Suprapubic skin (tissue), 4 donors: ENCODE measurements at places on chromosomes 3 and 15. TPM values are rescaled to one million over a fixed set of nuclear protein-coding genes. Genes with fewer than 3 reads are reported as not detected.
A peak's percentile ranks its signal among the peaks of the same experiment; 100 is the strongest.

DNA sequence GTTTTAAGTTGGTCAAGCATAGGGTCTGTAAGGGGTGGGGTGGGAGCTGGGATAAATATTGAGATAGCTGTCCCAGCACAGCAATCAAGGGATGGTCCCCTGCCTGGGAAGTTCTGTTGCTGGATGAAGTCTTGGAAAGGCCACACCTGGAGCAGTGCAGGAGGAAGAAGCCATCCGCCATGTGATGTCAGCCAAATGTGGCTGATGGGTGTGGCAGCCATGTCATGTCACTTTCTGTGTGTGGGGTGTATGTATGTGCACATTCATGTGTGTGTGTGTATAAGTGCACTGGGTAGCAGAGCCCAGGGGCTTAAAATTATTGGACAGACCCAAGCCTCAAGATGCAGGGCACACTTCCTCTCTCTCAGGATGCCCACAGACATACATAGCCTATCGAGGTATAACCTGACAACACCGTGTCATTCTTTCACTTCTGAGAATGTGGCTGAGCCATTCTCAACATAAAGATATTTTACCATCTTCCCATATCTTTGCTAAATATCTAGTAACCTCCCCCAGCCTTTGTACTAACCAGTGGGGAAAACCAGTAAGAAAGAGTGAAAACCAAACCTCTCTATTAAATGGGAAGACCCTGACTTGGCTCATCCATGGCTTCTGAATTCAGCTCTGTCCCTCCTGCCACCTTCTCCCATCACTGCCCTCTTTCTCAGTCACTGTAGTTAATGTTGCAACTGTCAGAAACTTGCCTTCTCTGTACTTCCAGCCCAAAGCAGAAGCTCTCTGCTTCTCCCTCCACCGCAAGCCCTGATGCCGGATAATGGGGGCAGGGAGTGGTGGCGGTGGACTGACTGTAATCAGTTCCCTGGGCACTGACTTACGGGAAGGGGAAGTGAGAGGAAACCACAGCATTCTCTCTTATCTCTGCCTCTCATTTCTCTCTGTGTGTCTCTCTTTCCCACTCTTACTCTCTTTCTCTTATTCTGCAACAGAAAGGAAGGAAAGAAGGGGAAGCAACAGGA is 11.2 kb downstream of the TNFSF10 start:
- H3K27ac ChIP-seq, result peak overlapping the region; percentile 3
- peaks cover 55% of the 10 kb centered on the region for H3K36me3 ChIP-seq
- peaks cover 40% of the 10 kb centered on the region for H3K4me1 ChIP-seq
- no peaks in the 10 kb centered on the region for H3K27me3 ChIP-seq

DNA sequence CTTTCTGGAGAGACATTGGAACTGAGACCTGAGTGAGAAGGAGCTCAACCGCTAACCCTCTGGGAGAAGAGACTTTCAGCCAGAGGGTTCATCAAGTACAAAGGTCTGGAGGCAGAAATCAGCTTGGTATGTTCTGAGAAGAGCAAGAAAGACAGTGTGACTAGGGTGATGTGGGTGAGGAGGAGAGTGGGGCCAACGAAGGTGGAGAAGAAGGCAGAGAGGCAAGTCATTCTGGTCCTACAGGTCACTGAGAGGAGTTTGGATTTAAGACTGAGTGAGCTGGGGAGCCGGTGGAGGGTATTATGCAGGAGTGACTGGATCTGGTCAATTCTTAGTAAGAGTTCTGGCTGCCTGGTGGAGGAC is 12.2 kb downstream of the XIRP1 start:
- no peaks in the 10 kb centered on the region for H3K36me3 ChIP-seq
- H3K4me1 ChIP-seq, result peaks cover 53% of the 10 kb centered on the region
- no peaks in the 10 kb centered on the region for H3K27me3 ChIP-seq
- peak overlapping the region; percentile 47 for H3K27ac ChIP-seq

DNA sequence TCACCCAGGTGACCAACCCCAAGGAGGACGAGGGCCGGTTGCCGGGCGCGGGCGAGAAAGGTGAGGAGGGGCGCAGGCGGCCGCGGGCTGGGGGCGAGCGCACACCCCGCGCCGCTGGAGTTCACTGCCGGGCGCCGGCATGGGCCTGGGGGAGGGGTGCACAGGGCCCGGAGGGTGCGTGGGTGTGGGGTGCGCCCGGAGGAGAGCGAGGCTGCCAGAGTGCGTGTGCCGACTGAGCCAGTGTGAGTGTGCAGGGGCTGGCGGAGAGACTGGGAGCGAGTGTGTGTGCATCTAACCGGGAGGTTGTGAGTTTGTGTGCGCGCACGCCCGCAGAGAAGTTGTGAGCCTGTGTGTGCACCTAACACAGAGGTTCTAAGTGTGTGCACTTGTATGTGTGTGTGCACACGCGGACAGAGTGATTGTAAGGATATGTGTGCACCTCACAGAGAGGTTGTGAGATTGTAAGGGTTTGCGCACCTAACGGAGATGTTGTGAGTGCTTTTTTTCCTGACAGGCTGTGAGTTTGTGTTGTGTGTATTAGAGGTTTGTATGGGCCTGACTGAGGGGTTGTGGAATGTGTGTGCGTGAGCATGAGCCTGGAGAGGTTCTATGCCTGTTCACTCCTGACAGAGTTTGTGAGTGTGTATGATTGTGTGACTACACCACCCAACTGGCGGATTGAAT is 681 bp downstream of the CTDSPL start:
- no peaks in the 10 kb centered on the region for H3K27me3 ChIP-seq
- H3K4me3 ChIP-seq, result peak overlapping the region; percentile 72
- H3K4me1 ChIP-seq, result peaks cover 60% of the 10 kb centered on the region

DNA sequence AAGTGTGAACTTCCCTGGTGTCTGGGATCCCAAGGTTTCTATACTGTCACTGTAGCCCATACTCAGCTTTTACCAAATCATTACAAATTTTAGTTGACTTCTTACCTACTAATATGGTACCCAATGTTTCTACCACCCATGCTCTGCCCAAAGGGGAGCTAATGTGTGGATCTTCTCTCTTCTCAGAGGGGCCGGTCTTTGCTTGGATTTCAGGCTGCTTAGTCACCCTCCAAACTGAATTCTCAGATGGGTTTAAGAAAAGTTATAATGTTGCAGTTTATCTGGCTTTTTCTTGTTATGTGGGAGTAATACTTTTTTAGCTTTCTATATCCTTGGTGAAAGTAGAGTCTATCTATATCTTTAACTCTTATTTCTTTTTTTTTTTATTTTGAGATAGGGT is 67.1 kb upstream of the AKAP13 start:
- no peak overlapping the region for H3K27ac ChIP-seq
- peaks cover 2% of the 10 kb centered on the region for H3K4me1 ChIP-seq
- no peak overlapping the region for H3K4me3 ChIP-seq
- H3K27me3 ChIP-seq, result no peaks in the 10 kb centered on the region
- no peak for DNase-seq

- H3K27me3 ChIP-seq, result no peaks in the 10 kb centered on the region
- no peak overlapping the region for H3K27ac ChIP-seq
- peaks cover 4% of the 10 kb centered on the region for H3K4me1 ChIP-seq
- no peak for DNase-seq
- H3K4me3 ChIP-seq, result no peak overlapping the region
Measured at GRCh38 chr3:94071713-94072284, 8.9 kb downstream of the NSUN3 start.

- peaks cover 20% of the 10 kb centered on the region for H3K4me1 ChIP-seq
- H3K27me3 ChIP-seq, result no peaks in the 10 kb centered on the region
- H3K27ac ChIP-seq, result no peak overlapping the region
- H3K4me3 ChIP-seq, result no peak overlapping the region
- no peaks in the 10 kb centered on the region for H3K36me3 ChIP-seq
Measured at GRCh38 chr3:139112230-139112558, 67.5 kb upstream of the PRR23C start.

Gene XCR1
- total RNA-seq, result 7.2 TPM

Gene RLBP1
- total RNA-seq, result not detected

Gene CFAP161
- total RNA-seq, result 2.3 TPM
